Kidney capillary endothelial cell (primary cell): ENCODE measurements at places on chromosomes 16 and 17.

DNA sequence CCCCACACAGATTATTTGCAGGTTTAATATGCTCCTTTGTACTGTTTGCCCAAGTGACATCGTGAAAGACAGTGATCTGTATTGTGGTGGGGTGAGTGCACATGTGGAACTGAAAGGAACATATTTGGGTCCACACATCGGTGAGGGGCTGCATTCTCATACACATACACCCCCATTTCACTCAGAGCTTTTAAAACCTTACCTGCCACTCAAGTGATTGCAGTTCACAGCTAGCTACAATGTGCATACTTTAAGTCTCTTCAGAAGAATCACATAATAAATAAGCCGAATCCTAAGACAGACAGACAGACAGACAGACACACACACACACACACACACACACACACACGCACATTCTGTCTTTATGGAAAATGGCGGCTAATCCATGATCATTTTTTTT is 102.6 kb downstream of the AATF start:
- no peak for DNase-seq

- peak; percentile 19 for DNase-seq
Observed at GRCh38 chr17:9472541-9472940, 103.1 kb downstream of the STX8 start.

DNA sequence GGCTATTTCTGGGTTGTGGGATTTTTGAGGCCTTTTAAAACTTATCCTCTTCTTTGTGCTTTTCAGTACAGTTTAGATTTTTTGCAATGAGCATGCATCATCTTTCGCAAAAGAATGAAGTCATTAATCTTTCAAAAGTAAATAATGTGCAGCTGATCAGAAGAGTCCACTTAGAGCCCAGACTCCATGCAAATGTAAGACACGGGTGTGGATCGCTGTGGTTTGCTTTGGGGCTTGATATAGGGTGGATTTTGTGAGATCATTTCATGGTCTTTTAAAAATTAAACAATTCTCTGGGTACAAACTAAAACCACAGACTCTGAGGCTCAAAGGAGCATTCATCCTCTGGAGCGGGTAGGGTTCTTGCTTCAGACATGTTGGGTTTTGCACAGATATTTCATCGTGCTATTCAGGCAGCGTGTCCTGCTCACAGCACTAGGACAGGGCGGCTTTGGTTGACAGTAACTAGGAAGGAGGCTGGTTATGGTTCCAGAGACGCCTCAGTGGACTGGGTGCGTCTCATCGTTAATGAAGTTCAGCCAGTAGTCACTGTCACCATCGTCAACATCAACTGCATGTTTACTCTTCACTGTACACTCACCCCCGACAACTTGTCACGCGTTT is 129.4 kb upstream of the PLCG2 start:
- no peak for DNase-seq

DNA sequence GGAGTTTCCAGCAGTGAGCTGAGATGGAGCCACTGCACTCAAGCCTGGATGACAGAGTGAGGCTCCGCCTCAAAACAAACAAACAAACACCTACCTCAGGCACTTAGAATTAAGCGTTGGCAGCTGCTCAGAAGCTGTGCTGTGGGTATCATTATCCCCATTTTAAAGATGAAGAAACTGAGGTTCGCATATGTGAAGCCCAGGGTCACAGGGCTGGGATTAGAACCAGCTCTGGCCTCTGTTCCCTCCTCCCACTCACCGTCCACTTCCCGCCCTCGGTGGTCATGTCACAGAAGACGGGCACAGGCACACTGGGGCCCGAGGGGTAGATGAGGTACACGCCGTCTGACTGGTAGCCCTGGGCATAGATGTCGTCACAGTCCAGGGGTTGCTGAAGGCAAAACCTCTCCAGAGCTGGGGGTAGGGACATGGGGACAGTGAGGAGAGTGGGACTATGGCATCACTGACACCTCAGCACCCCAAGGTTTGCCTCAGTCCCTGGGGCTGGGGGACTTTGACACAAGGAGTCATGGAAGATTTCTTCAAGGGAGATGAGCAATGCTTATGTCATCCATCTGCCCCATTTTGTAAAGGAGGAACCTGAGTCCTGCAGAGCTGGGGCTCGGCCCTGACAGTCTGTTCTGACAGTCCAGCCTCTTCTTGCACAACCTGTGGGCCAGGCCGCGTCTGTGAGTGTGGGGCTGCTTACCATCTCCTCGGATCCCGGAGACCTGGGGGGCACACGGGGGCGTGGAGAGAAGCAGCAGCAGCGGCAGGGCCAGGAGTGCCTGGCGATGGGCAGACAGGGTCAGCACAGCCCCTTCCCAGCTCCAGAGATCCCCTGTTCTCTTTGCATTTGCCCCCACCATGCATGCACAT is 700 bp downstream of the MFAP4 start:
- no peak for DNase-seq

GRCh38 chr17:48122665-48123045 is 15.1 kb downstream of the SNX11 start:
- DNase-seq, result no peak

DNA sequence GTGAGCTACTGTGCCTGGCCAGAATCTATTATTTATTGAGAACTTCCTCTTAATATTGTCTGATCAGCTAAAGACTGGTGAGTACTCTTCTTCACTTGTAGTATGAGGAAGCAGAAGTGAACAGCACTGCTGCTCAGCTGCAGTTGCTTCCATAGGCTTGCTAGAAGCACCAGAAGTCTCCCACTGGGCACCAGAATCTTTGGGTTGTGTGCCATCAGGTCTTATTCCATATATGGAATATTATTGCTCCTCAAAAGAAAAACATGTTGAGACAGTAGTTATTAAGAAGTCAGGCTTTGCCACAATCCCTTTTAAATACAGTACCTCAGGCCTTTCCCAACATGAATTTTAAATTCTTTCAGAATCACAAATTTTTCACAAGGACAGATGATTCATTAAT is 17.2 kb downstream of the SNTB2 start:
- DNase-seq, result no peak

DNA sequence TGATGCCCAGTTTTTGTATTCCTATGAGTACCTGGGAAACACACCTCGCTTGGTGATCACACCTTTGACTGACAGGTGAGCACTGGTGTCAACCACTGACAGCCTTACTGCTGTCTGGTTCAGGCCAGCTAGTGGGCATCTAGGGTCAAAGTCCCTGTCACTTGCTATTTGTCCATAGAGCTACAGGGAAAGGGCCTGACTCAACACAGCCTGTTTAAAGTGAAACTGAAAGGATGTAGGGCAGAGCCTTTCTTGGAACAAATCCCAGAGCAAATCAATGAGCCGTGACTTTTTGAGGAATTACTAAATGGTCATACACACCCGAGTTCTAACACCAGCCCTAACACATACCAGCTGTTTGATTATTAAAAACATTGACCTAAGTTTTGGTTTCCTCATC is 106.8 kb downstream of the DNAH9 start:
- DNase-seq, result no peak

DNA sequence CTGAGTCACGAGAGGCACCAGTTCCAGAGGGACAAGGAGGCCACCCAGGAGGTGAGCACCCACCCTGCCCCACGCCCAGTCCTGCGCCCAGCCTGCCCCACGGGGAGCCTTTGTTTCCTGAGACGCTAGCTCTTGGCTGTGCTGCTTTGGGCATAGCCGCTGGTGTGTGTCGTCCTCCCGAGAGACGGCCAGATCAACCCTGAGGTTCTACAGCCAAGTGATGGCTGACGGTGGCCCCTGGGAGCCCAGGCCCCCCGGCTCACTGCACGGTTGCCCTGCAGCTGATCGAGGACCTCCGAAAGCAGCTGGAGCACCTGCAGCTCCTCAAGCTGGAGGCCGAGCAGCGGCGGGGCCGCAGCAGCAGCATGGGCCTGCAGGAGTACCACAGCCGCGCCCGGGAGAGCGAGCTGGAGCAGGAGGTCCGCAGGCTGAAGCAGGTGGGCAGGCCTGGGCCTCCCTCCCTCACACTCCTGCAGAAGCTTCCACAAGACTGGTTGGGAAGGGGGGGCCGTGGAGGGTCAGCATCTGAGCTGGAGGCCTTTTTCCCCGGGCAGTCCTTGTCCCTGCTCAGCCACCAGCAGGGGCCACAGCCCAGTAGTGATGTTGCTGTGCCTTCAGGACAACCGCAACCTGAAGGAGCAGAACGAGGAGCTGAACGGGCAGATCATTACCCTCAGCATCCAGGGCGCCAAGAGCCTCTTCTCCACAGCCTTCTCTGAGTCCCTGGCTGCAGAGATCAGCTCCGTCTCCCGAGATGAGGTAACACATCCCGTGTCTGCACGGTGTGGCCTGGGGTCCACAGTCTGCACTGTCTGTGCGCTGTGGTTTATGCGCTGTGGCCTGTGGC is 7.4 kb upstream of the CAPN15 start:
- no peak for DNase-seq

- peak; percentile 78 for DNase-seq
Observed at GRCh38 chr17:48587276-48588073, 2.6 kb downstream of the HOXB3 start.
